ENCODE measurements at places on chromosomes 2 and 18. TPM values are rescaled to one million over a fixed set of nuclear protein-coding genes. Genes with fewer than 3 reads are reported as not detected.

GRCh38 chr2:43265001-43265400, 38.6 kb upstream of the ZFP36L2 start:
- DNase-seq, result no peak

The SF3B1 gene
- 188 TPM for total RNA-seq

The DNPEP gene
- 48.9 TPM for total RNA-seq

DNA sequence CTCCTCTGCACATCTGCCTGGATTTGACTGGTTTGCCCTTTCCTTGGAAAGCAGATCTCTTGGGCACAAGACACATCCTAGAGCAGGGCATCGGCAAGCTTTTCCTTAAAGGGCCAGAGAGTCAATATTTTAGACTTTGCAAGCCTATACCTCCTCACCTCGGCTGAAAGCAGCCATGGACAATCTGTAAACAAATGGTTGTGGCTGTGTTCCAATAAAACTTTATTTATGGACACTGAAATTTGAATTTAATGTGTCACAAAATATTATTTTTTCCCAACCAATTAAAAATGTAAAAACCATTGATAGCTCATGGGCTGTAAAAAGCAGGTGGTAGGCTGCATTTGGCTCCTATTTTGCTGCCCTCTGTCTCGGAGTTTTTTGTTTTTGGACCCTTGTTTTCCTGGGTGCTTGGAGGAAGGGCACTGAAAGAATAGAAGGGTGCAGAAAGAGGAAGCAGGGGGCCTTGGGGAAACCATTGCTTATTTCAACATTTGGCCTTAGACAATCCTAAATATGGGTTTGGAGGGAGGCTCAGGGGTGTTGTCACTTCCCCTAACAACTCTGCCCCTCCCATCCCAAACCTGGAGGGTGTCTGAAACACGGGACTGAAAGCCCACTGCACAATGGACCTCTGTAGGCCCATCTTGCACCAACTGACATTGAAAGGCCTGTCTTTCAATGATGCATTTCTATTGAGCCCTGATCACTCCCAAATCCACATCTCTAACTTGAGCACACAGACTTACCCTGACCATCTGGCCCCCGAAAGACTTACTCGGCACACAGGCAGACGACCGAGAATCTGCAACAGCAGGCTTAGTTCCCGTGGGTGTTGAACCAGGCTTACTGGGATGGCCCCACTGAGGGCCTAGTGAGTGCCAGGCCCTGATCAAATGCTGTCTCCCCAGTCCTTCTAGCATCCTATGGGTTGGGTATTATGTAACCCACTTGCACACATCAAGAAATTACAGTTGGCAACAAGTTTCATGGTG, 7.1 kb upstream of the ZFP36L2 start:
- DNase-seq, result no peak

The CXCR4 gene
- total RNA-seq, result 211 TPM

The HNRNPA3 gene
- 45.2 TPM for total RNA-seq

The RAPGEF4 gene
- 5.1 TPM for total RNA-seq

- DNase-seq, result no peak
Measured at GRCh38 chr2:219244789-219245147, 476 bp downstream of the GLB1L start.

GRCh38 chr2:147487286-147487977, 357.4 kb upstream of the ACVR2A start:
- no peak for DNase-seq

- no peak for DNase-seq
Measured at GRCh38 chr18:8708670-8709069, 3.3 kb downstream of the MTCL1 start.

GRCh38 chr2:230323385-230324106, 3.4 kb upstream of the SP140L start:
- no peak for DNase-seq

The CYP27A1 gene
- total RNA-seq, result 15.8 TPM

DNA sequence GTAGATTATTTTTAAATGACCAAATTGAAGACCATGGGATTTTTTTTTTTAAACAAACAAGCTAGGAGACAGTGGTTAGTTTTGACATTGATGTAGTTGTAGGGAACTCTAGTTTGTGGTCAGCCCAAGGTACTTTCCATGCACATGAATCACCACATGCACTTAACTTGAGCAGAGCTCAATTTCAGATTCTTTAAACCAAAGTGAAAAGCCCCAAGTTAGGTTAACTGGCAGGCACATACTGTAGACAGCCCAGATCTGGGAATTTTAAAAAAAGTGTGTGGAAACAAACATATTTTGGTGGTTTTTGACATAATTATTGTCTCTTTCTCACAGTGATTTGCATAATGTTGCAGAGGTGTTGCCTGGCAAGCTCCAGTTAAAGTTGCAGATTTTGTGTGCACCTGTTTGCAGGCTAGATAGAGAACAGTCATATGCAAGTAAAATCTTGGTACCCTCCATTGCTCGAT, 88.4 kb downstream of the BCL2L11 start:
- no peak for DNase-seq

DNA sequence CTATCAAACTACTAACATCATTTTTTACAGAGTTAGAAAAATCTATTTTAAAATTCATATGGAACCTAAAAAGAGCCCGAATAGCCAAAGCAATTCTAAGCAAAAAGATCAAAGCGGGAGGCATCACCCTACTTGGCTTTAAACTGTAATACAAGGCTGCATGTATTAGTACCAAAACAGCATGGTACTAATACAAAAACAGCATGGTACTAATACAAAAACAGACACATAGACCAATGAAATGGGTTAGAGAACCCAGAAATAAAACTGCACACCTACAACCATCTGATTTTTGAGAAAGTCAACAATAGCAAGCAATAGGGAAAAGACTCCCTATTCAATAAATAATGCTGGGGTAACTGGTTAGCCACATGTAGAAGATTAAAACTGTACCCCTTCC, 640.7 kb downstream of the IRS1 start:
- no peak for DNase-seq

DNA sequence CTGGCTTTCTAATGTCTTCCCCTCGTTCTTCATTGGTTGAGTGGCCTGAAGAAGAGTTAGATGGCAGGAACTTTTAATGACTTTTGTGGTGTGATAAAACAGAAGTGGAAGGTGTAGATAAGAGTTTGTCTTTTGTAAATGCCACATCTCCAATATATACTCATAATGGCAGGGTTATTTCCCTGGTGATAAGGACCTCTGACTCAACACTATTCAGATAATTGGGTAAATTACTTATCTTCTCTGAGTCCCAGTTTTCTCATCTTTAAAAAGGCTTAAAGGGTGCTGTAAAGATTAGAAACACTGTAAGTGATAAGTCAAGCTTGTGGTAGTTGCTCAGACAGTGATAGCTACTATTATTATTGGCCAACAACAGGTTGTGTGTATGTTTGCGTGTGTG, 9.5 kb downstream of the KLHL14 start:
- no peak for DNase-seq

The CD8A gene
- not detected for total RNA-seq

DNA sequence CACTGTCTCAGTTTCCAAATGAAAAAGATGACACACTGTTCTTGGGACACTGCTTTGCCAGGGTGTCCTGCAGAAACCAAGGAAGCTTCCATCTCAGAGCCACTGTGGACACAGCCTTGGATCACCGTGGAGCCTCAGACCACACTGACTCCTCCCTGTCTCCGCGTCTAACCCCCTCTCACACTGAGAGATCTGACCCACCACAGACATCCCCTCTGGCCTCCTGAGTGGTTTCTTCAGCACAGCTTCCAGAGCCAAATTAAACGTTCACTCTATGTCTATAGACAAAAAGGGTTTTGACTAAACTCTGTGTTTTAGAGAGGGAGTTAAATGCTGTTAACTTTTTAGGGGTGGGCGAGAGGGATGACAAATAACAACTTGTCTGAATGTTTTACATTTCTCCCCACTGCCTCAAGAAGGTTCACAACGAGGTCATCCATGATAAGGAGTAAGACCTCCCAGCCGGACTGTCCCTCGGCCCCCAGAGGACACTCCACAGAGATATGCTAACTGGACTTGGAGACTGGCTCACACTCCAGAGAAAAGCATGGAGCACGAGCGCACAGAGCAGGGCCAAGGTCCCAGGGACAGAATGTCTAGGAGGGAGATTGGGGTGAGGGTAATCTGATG, 113.4 kb upstream of the PKDCC start:
- no peak for DNase-seq

GRCh38 chr2:59594671-59595222, 958.7 kb downstream of the BCL11A start:
- no peak for DNase-seq

GRCh38 chr2:182166406-182166805, 180.8 kb downstream of the PPP1R1C start:
- no peak for DNase-seq

- DNase-seq, result no peak
Measured at GRCh38 chr18:70221156-70221914, 15.8 kb upstream of the RTTN start.

All from glomerular endothelial cell (primary cell).